ENCODE measurements at places on chromosomes 16 and 17.

GRCh38 chr16:21167360-21167759, 8.9 kb downstream of the LDAF1 start:
- DNase-seq: no peak

- DNase-seq: no peak
Observed at GRCh38 chr16:51440131-51440889, 289.2 kb upstream of the SALL1 start.

DNA sequence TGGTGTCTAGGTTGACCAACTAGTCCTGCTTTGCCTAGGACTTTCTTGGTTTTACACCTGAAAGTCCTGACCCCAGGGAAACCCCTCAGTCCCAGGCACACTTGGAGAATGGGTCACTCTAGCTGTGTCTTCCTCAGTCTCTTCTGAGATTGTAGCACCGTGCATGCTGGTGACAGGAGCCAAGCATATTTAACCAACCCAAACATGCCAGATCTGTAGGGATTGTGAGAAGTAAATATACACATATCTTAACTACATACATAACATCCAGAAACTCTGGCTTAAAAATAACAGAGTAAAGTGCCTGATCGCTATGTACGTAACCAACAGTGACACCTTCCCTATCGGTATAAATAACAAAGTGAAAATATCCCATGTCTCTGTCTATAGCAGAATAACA, 158.1 kb downstream of the HAPSTR1 start:
- DNase-seq: no peak

DNA sequence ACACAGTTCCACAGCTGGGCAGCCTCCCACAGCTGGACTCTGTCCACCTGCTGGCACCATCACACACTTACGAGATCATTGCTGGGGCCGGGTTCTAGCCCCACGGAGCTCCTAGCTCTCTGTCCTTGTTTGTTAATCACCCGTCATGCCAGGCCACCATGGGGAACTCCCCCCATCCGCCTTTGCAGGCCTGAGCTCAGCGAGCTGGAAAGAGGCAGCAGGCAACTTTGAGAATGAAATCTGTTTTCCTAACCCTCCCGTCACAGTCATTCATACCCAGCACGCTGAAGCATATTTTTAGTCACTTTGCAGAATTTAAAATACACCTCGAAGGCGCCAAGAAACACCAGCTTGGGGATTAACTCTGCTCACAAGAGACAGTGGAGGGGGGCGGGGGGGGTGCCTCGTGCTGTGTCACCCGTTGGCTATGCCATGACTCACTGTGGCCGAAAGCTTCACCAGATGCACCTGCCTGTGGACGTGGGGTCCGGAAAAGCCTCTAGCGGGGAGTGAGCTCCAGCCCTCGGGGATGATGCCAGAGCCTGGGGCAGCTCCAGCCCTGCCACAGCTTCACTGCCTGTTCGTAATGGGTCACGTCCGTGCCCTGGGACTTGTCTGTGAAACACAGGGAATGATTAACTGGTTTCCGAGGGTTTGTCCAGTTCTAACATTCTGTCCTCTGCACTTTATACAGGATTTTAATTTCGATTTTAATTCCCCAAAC, 1.4 kb upstream of the SPNS2 start:
- DNase-seq: no peak

- no peak for DNase-seq
Observed at GRCh38 chr17:53804437-53804836, 18.3 kb upstream of the KIF2B start.

GRCh38 chr16:14061732-14062259, 9.3 kb upstream of the MRTFB start:
- DNase-seq: no peak
